Transverse colon (tissue), 4 donors: ENCODE measurements at places on chromosomes 3 and 15.

- no peak for DNase-seq
Observed at GRCh38 chr15:43748376-43748775, 2.1 kb downstream of the PDIA3 start.

DNA sequence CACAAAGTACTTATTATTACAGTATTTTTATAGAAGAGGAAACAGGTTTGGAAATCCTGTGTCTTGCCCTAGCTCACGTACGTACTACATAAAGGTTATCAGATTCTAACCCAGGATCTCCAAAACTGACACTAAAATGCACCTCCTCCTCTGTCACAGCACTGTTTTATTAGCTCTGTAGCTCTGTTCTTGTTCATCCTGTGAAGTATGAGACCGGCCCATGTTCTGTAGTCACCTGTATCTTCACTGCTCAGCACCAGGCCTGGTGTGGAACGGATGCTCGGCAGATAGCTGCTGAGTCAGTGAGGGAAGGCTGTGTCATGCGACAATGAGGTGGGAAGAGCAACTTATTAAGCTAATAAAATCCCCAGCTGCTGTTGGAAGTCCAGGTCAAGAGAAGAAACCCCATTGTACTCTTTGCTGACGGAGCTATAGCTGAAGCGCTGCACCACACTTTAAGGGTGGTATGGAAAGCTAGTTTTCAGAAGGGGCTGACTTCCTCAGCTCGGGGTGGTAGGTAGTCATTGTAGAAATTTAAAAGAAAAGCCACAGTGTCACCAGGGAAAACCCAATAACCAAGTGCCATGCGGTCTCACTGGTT, 22.8 kb downstream of the BCL2A1 start:
- DNase-seq: no peak

DNA sequence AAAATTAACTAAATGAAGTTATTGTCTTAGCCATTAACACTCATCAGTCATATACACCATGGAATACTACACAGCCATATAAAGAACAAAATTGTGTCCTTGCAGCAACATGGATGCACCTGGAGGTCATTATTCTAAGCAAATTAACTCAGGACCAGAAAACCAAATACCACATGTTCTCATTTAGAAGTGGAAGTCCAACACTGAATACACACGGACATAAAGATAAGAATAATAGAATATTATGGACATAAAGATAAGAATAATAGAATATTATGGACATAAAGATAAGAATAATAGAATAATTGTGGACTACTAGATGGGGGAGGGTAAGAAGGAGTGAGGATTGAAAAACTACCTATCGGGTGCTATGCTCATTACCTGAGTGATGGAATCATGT, 122.3 kb downstream of the CHL1 start:
- DNase-seq: no peak

- no peak for DNase-seq
Observed at GRCh38 chr15:81502439-81502838, 128.4 kb upstream of the TMC3 start.

- no peak for DNase-seq
Observed at GRCh38 chr3:14636496-14637087, 15.0 kb upstream of the CCDC174 start.

DNA sequence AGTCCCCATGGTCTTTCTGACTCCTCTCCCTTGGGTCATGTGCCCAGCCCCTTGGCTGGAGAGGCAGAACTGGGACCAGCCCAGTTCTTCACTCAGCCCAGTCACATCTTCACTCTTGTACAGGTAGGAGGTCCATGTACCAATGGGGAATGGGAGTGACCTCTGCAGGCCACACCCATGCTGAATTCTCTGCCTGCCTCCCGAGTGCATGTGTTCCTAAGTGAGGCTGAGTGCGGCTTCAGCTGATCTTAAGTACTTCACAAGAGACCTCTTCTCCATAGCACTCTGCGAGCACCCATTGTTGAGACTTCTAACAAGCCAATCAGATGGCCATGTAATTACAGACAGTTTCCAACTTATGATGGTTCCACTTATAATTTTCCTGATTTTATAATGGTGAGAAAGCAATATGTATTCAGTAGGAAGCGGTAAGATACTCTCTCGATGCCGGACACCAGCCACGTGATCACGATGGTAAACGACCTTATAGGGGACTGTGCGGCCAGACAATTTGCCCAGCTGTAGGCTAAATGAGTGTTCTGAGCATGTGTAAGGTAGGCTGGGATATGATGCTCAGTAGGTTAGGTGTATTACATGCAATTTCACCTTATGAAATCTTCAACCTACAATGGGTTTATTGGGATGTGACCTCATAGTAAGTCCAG, 112.1 kb downstream of the KLF13 start:
- DNase-seq: no peak

DNA sequence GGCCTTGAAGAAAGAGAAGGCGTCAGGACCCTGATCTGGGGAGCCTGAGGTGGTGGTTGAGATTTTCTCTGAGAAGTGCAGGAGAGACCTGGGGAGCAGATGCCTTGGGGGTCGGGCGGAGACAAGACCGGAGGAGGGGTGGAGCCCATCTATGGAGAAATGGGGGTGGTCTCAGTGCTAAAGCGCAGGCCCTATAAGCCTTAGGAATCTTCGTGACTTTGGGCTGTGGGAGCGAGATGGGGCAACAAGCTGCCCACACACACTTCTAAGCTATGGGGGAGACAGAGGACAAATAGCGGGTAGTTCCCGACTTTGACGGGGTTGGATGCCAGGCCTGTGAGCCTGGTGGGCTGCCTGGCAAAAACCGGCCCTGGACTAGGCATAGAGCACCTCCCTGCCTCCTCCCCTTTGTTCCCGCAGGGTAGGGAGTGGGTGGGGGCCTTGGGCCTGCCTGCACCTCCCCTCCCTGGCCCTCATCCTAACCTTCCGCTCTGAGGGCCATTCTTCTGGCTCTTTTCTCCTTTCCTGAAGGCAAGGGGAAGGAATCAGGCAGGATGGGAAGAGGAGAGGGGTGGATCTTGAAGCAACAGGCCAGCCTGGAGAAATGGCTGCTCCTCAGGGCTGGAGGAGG, 880 bp downstream of the NISCH start:
- DNase-seq: no peak

DNA sequence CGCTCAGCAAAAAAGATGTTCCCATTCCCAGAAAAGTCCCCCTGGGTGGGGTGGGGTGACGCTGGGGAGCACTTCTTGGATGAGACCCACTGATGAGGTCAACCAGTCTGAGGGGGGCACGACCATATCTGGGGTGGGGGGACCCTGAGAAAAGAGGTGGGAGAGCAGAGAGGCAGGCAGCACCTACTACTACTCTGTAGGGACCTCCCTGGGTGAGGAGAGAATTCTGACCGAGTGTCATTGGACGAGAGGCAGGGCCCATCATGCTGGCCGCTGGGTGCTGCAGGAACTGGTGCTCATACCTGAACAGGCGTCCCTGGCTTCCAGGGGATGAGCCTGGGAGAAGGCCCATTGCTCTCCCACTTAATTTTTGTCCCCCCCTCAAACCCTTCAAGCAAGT, 158.8 kb downstream of the KLF13 start:
- DNase-seq: no peak

- no peak for DNase-seq
Observed at GRCh38 chr3:178459038-178459410, 77.2 kb upstream of the KCNMB2 start.

DNA sequence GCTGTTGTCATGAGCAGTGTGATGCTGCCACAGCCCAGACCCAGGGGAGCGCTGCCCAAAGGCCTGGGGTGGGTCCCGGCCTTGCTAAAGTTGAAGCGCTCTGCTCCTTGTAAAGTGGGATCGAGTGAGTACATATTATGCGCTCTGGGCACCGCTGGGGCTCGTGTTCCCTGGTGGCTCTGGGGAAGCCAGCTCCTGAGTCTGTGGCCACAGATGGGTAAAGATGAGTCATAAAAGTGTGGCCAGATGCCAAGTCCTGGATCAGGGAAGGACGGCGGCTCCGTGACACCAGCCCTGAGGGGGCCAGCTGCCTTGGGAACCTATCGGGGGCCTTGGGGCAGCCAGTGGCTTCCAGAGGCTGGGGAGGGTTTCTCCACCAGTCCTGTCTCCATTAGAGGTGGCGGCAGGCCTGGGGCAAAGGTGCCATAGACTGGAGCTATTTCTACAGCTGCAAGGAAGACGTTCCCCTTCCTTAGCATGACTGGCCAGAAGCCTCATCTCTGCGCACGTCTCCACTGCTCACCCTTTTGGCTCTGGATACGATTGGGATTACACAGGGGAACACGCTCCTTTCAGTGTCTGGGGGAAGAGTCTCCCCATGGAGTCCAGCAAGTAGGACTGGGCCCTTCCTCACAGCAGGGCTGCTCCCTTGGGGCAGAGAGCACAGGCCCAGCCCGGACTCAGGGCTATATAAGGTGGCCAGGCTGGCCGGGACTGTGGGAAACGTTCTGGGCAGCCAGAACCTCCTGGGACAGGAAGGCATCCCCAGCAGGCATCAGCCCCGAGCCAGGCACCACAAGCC, 1.2 kb upstream of the ITIH4 start:
- DNase-seq: peak; percentile 34

DNA sequence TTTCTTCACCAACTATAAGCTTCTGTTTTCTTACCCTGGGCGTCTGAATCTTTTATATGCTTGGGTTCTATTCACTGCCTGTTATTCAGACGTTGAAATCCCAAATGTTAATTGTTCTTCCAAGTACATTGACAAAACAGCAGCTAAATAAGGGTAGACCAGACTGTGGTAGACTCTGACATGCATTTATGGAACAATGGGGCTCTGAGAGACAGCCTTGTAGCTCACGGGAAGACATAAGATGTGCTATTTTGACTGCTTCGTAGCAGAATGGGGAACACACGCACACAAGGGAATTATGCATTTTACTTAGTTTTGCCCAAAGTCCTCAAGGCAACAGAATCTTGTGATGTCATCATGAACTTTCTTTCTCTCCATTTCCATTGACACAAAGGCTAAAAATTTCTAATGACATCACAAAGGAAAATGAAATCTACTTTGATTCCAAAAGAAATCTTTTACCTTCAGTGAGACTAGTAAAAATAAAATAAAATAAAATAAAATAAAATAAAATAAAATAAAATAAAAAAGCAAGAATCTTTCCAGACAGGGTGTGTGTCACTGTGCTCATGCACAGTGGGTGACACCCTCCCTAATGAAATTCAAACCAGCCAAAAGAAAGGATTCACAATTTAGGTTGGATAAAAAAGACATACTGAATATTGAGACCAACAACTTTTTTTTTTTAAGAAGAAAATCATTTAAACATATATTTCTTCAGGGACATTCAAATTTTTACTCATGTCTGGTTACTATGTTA, 346.6 kb downstream of the ZBTB20 start:
- DNase-seq: no peak

- DNase-seq: no peak
Observed at GRCh38 chr3:102466001-102466400, 31.2 kb downstream of the ZPLD1 start.

DNA sequence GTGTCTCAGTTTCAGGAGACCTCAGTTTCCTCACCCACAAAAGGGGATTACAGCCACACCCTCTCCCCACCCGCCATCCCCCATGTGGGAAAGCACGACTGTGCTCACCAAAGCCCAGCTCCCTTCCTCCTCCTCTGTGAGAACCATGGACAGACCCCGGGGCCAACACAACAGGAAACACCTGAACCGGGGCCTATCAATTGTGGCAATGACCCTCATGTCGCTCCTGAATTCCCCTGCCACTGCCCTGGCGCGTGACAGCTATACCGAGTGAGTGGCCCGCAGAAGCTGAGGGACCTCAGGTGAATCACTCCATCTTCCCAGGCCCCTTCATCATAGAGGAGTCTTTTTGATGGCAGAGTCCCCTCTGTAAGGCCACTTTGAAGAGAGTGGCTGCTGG, 28.6 kb downstream of the PLEKHO2 start:
- DNase-seq: no peak

- no peak for DNase-seq
Observed at GRCh38 chr3:166283840-166284239, 446.6 kb upstream of the BCHE start.

GRCh38 chr3:78183906-78184599, 1144.2 kb downstream of the ROBO2 start:
- no peak for DNase-seq

DNA sequence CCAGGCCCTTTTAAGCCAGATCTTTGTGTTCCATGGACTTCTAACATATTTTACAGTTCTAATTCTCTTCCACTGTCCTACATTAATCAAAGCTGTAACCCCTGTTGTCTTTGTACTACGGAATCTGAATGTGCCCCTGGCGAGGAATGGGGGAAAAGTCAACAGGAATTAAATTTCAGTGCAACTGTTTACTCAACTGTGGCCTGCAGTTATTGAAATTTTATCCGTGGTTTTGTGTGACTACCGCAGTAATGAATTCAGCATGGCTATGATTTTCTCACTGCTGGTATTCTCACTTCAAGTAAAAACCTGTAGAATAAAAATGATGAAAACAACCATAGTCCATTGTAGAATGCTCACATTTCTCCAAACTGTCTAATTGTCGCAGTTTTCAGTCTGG, 388.0 kb downstream of the FOXP1 start:
- DNase-seq: no peak

GRCh38 chr15:74529921-74530320, 11.1 kb upstream of the ARID3B start:
- no peak for DNase-seq

DNA sequence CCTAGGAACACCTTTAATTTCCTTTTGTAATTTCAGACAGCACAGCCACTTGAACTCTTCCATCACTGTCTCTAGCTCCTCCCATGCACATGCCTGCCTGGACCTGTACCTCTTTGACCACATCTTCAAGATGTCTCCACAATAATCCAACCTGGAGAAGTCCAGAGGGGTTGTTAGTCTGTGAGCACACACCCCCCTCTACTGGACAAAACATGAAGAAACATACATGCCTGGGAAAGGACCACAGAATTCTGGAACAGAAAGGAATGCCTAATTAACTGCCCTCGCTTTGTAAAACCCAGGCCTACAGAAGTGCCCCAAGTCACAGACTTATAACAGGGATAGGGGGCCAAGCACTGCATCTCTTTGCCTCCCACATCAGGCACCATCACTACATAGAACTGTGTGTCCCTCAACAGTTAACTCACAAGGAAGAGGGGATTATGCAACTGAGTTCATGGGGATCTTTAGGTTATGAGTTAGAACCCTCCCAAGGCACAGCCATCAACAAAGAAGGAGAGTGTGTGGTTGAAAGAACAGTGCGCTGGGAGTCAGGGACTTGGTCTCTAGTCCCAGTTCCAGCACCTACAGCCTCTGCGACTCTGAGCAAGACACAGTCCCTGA, 61.7 kb downstream of the FMN1 start:
- peak; percentile 33 for DNase-seq

GRCh38 chr15:85330901-85331588, 49.4 kb upstream of the AKAP13 start:
- peak; percentile 95 for DNase-seq

DNA sequence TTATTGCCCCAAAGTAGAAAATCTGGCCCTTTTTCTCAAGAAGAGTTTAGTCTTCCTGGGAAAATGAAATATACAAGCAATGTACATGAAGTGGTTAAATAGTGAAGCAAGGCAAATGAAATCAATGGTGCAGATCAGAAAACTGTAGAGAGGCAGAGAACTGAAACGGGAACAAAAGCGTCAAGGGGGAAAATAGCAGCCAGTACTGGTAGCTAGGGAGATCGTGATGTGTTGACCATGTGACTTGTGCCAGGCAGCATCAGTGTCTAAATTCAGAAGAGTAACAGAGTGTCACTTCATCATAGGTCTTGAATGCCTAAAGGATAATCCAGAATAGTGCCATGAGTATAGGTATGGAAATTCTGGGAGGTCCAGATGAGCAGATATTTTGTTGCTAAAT, 163.1 kb downstream of the CHL1 start:
- DNase-seq: no peak
